ENCODE measurements at places on chromosomes 4 and X.

DNA sequence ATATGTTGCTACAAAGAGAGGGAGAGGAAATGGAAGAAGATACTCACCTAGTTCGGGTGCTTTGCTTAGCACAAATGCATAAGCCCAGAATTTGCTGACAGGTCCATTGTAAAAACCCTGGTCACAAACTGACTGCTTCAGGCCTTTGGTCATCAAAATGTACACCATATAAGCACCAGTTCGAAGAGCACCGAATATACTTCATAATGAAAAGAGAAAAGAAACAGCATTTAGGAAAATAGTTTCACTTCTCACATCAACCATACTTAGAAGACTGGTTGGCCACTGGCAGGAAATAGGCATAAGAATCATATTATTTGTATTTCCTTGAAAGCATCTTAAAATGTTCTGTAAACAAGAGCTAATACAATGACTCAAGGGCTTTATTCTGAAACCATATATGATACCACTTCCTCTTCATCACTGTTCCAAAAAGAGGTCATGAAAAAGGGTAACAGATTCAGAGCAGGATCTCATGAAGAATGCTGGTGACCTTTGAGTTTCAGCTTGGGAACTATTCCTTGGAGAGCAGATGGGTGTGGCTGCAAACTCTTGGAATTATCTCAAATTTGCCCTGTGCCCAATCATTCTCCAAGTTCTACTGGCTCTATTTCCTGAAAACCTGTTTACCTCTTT is 138.7 kb downstream of the ELOVL6 start:
- DNase-seq: no peak

- no peak for DNase-seq
These were observed 51.7 kb downstream of the ZNF718 start for GRCh38 chr4:175986-176385.

- DNase-seq: no peak
These were observed 240.0 kb upstream of the RPS6KA3 start for GRCh38 chrX:20506739-20507138.

DNA sequence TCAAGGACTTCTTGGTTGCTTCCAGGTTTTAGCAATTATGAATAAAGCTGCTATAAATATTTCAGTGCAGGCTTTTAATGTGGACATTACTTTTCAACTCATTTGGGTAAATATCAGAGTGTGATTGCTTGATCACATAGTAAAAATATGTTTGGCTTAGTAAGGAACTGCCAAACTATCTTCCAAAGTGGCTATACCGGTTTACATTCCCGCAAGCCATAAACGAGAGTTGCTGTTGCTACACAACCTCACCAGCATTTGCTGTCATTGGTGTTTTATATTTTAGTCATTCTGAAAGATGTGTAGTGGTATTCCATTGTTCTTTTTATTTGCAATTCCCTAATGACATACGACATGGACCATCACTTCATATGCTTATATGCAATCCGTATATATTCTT is 30.9 kb upstream of the SPOCK3 start:
- no peak for DNase-seq

- DNase-seq: no peak
These were observed 72.2 kb downstream of the ANAPC4 start for GRCh38 chr4:25449270-25449669.

Data from astrocyte of the cerebellum (primary cell).